Stimulated activated CD8-positive, alpha-beta memory T cell treated with anti-CD3 and anti-CD28 coated beads, Interleukin-15, amount 100 ng/mL, for 24 hours (primary cell): ENCODE measurements at places on chromosomes 2 and 18.

- DNase-seq, result no peak
Observed at GRCh38 chr2:122831649-122832048, 1076.2 kb downstream of the TSN start.

DNA sequence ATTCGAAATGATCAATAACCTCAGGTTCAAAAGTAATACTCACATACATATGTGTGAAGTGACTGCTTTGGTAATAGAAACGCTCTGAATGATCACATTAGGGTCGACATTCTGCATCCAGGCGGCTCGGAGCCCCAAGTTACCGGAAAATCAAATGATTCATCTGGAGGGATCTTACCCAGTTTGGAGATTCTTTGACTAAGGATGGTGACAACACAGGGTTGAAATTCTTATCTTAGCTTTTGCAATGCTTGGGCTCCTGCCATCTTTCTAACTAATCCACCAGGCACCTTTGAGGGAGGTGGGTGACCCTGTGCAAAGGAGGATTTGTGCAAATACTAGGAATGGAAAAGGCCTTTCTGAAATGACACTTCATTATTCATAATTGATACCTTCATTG, 10.8 kb downstream of the GBX2 start:
- DNase-seq, result no peak

DNA sequence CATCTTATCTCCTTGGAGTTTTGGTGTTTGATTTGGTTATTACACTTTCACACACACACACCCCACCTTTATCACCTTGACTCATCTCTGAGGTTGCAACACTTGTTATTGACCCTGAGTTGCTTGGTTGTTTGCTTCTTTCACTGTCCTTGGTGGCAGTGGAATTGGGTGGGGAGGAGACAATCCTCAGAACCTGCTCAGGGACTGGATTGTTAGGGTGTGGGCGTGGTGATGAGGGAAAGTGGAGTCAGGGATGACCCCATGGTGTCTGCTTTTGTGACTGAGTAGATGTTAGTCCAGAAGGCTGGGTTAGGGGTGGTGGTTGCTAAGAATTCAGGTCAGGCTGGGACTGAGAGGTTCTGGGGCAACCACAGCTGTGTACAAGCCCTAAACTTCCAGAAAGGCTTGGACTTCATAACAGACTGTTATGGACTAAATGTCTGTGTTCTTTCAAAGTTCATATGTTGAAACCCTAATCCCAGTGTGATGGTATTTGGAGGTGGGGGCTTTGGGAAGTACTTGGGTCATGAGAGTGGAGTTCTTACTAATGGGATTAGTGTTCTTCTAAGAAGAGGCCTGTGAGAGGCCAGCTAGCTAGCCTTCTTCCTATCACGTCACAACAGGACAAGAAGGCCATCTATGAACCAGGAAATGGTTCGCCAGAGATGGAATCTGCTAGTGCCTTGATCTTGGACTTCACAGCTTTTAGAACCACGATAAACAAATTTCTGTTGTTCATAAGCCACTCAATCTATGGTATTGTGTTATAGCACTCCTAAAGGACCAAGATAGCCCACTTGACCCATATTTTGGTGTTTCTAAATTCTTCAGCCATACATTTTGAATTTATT, 3.4 kb upstream of the DIS3L2 start:
- no peak for DNase-seq

DNA sequence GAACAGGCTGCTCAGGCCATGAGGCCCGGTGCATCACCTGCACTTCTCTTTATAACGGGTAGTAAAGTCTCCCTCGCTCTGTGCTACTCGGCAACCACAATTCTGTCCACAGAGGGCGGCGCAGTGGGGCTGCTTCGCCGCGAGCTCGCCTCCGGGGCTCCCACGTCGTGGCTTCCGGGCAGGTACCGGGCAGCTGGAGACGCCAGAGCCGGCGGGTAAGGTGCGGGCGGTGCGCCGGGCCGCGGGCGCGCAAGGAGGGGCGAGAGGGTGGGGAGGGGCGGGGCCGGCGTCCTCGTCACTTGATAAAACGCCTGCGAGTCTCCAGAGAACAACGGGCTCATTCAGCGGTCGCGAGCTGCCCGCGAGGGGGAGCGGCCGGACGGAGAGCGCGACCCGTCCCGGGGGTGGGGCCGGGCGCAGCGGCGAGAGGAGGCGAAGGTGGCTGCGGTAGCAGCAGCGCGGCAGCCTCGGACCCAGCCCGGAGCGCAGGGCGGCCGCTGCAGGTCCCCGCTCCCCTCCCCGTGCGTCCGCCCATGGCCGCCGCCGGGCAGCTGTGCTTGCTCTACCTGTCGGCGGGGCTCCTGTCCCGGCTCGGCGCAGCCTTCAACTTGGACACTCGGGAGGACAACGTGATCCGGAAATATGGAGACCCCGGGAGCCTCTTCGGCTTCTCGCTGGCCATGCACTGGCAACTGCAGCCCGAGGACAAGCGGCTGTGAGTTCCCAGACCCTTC, at the start of gene ITGA6:
Gene ITGA6 (plus strand): TSS at position 331 of the 734 bp plus-strand sequence.
- DNase-seq, result peak; percentile 41

DNA sequence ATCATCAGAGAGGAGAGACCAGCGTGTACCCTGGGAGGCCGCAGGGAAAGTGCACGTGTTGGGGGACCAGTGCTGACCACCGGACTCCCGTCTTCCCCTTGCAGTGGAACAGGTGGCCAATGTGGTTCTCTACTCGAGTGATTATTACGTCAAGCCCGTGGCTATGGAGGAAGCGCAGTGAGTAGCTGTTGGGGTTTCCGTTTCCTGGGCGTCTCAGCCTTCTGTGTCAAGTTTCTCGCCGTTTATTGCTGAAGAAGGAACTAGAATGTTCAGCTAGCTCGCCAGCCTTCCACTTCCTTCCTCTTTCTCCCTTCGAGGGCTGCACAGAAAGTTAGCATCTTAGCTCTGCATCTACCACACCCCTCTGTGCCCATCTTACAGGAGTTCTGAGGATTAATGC, 22.8 kb upstream of the DGKD start:
- DNase-seq, result peak; percentile 34

GRCh38 chr2:224922142-224922727, 120.0 kb downstream of the DOCK10 start:
- no peak for DNase-seq

DNA sequence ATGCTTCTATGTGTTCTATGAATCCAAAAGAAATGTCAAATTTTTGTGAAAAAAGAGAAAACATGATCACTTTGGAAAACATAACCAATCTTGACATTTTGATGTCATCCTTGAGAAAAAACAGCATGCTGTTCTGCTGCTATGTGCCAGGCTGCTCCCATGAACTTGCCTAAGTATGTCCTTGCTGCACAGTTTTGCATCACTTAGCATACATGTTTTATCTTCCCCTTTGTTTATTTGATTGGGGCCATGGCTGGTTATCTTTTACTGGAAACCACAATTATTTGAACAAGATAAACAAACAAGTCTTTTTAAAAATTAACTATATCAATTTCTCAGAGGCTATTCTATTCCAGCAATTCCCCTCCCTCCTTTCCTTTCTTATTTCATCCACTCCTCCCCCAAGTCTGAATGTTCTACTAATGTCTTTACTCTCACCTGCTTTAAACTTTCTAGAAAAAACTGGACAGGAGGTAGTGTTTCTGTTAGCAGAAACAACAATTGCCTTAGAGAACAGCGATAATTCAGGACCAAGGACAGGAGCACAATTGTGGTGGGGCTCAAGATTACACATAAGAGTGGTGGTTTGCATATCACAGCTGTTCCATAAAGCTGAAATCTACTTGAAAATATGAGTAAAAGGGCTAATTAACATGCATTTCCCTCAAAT, 6.7 kb downstream of the AOX1 start:
- DNase-seq, result no peak

DNA sequence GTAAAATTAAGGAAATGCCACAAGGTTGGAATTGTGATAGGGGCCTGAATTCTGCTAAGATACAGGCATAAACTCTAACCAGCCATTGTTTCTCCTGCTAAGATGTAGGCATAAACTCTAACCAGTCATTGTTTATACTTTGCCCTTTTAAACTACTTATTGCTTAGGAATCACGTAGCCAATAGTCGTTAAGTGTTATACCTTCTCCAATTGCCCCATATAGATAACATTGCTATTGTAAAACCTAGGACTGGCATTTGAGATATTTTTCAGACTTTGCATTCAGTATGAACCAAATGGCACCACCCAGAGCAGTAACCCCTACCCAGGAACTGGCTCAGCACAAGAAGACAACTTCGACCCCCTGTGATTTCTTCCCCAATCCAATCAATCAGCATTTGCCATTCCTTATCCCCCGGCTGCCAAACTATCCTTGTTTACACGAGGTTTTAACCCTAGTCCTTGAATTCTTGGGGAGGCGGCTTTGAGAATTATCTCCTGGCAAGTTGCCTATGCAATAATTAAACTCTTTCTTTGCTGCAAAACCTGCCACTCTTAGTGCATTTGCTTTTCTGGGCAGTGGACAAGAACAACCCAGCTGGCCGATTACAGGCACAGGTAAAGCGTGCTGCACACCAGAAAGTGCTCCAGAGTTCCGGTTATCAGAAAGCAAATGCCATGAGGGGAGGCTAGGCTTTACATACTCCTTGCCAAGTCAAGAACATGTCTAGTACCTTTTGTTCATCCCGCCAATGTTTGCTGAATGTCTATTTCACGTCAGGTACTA, 167.6 kb downstream of the LAMA1 start:
- DNase-seq, result no peak

DNA sequence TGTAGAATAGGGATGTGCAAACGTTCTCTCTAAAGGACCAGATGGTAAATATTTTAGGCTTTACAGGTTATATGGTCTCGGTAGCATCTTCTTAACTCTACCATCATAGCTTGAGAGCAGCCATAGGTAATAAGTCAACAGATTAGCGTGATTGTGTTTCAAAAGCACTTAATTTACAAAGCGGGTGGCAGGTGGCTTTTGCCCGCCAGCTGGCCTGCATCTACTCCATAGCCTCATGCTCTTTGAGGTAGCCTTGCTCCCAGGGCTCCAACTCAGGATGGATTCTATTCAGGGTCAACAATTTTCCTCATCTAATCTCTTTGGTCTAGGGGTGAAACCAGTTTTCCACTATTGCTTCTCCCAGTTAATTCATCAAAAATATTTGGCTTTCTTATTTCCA, 5.0 kb upstream of the ATP9B start:
- no peak for DNase-seq

- DNase-seq, result no peak
Observed at GRCh38 chr2:197191177-197191939, 119.2 kb downstream of the ANKRD44 start.

GRCh38 chr2:42562474-42563144, 5.8 kb upstream of the MTA3 start:
- DNase-seq, result no peak

DNA sequence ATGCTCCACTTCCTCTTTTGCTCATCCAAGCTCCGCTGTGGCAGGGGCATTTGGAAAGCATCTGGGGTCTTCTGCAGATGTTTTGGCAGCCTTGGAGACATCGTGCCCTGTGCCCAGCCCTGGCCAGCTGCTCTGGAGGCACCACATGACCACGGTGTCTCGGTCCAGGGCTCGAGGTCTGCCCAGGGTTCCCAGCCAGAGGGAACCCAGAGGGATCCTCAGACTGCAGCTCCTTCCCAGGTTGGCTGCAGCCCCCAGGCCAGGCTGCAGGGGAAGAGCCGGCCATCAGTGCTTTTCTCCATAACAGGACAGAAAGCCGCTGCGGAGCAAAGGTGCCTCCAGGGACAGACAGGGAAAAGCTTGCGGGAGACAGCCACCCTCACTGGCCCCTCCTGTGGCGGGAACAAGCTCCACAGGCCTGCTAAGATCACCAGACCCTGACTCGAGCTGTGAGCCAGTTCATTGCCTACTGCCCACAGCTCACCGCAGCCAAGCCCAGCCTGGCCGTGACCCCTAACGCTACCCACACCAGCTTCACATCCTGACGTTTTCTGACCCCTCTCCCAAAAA, 74.7 kb downstream of the SMAD7 start:
- DNase-seq, result no peak
